ENCODE measurements at places on chromosomes 5 and 9.
A peak's percentile ranks its signal among the peaks of the same experiment; 100 is the strongest.

DNA sequence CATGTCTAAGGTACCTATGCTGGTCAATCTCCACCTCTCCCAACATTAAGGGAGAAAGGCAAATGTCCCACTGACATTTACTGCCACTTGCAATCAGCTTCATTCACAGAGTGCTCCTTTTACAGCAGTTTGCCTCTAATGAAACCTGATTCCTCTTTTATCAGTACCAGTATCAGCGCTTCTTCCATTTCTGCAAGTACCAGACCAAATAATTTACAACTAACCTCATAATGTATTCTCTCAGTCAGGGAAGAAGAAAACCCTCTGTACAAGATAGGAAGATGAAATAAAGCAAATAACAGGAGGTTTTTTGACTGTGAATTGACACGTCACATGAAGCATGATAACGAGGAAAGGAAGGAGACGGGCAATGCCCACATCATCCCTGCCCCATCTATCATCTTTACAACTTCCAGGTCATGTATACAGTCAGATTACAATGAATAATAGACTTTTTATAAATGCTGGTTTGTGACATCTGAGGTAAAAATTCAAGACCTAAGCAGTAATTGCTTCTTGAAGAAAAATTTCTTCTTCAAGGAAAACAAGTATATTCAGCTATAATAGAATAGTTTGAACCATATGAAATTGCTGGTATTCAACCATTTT is 21.9 kb downstream of the ABITRAM start:
- DNase-seq = no peak

GRCh38 chr5:122051569-122051968 is 26.5 kb downstream of the LOX start:
- DNase-seq = no peak

DNA sequence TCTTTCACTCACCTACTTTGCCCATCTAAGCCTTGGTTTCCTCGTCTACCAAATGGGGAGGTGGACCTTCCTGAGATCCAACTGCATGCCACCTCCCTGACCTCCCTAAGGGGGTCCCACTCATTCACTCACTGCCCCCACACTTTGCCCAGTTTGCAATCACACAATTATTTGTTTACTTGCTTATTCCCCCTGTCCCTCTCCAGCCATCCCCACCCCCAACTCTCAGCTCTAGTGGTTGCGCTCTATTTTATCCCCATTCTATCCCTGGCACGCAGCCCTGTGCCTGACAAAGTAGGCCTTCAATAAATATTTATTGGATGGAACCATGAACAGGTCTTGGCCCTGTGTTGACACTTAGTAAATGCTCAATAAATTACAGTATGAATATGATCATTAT is 130.8 kb upstream of the LARP1 start:
- DNase-seq = no peak

DNA sequence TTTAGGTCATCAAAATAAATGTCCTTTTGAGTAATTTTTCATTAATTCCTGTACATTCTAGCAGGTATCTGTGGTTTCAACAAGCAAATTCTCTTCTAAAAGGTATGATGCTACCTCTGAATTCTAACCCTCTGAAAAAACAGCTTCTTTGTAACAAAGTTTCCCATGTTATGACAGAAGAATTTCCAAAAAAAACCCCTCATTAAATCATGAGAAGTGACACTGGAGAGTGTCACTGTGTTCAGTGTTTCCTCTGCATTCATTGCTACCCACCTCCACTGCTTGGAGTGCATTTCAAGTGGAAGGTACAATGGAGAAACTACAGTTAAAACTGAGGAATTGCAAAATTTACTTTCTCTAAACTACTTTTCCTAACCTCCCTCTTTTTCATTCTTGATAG is 10.1 kb downstream of the CDKN2A start:
- DNase-seq = no peak

DNA sequence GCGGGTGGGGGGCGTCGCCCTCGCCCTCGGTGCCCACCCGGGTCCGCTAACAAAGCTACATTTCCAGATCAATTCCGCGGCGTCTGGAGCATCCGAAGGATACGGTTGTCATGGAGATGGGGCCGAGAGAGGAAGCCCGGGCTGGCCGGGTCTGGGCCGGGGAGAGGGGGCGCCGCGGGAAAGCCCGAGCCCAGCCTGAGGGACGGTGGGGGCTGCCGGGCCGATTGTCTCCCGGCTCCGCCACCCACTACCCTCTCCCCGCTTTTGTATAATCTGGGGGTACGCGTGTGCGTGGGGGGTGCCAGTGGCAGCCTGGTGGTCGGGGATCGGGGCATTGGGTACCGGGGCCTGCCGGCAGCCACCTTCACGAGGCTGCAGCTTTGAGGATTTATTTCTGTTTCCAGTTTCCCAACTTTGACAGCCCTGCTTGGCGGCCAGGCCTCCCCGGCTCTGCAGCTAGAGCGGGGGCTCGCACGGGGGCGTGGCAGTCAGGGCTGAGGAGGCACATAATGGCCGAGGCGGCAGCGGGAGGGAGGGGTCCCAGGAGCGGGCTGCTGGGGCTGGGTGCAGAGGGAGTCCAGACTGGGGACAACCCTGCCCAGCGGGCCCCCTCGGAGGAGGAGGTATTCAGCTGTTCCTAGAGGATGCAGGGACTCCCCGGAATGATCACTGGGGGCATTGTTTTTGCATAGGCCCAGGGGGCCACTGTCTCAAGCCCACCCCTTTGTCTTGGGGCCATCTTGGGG is 626 bp downstream of the PSD2 start:
- DNase-seq = no peak

DNA sequence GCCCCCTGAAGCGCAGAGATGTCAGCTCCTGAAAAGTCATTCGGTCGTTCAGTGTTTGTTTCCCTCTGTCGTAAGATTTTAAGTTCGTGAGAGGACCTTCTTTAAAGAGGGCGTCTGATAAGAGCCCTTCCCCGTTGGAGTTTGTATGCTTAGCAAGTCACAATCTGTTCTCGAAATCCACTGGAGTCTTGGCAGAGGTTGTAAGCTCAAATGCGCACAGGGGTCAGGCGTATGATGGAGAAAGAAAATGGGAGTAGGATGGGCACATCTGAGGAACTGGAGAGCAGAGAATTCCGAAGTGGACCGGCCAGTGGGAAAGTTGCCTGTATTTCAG is 710 bp downstream of the HSD17B4 start:
- DNase-seq = no peak

DNA sequence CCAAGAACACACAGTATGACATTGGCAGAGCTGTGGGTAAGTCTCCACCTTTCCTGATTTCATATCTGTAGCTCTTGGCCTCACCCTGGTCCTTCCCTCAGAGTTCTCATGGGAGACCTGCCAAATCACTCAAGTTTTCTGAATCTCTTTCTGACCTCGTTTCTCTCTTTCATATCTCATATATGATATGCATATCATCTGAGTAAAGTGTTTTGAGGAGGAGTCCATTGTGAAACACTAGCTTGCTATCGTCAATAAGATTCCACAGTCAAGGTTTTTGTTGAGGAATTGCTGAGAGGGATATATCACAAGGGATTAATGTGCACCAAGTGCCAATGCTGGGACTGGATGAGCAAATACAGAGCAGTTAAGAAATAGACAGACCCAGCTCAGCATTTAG is 739.2 kb downstream of the BRINP1 start:
- no peak for DNase-seq

- DNase-seq = peak; percentile 56
Observed at GRCh38 chr9:33452828-33453271, 5.5 kb upstream of the AQP3 start.

GRCh38 chr9:73872701-73873100 is 624.4 kb upstream of the RORB start:
- peak; percentile 19 for DNase-seq

DNA sequence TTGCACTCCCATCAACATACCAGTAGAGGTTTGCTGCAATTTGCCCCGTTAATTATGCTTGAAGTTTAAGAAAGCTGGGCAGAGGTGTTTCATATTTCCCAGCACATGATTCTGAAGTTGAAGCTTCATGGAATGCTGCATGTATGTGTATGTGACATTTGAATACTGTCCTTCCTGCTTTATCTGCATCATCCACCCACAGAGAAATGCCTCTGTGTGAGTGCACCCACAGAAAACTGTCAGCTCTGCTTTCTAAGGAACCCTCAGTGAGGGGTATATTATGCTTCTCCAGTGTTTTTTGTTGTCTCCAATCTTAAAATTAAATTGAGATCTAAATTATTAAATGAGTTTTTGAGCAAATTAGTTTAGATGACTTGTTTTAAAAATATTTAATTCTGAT is 358.1 kb upstream of the PIK3R1 start:
- DNase-seq = no peak

- DNase-seq = no peak
Observed at GRCh38 chr9:107530679-107531078, 41.1 kb upstream of the KLF4 start.

DNA sequence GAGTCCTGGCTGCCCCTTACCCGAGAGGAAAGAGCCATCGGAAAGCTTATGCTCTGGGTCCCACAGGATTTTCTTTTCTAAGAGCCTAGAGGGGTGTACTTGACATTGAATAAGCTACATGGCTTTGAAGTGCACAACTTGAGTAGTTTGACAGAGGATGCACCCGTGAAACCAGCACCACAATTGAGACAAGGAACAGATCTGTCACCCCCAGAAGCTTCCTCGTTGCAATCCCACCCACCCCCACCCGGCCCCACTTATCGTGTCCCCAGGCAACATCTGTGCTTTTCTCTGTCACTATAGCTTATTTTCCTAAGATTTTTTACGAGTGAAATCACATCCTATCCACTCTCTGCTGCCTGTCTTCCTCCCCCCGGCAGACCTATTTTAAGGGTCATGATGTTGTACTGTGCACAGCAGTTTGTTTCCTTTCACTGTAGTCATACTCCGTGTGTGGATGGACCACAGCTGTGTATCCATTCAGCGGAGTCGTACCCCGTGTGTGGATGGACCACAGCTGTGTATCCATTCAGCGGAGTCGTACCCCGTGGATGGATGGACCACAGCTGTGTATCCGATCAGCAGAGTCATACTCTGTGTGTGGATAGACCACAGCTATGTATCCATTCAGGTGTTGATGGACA is 8.8 kb upstream of the FCN2 start:
- no peak for DNase-seq

- DNase-seq = no peak
Observed at GRCh38 chr9:124206391-124206790, 51.4 kb upstream of the NEK6 start.

GRCh38 chr5:134905246-134905996 is 490 bp downstream of the PCBD2 start:
- DNase-seq = peak; percentile 96

GRCh38 chr5:123476731-123477130 is 35.2 kb upstream of the CSNK1G3 start:
- no peak for DNase-seq

GRCh38 chr5:59746241-59746765 is 147.2 kb downstream of the PDE4D start:
- DNase-seq = no peak

- DNase-seq = no peak
Observed at GRCh38 chr9:89622933-89623861, 18.4 kb downstream of the GADD45G start.

- DNase-seq = no peak
Observed at GRCh38 chr5:57117596-57117995, 56.3 kb upstream of the GPBP1 start.

- no peak for DNase-seq
Observed at GRCh38 chr5:115895821-115896220, 54.1 kb downstream of the AP3S1 start.

DNA sequence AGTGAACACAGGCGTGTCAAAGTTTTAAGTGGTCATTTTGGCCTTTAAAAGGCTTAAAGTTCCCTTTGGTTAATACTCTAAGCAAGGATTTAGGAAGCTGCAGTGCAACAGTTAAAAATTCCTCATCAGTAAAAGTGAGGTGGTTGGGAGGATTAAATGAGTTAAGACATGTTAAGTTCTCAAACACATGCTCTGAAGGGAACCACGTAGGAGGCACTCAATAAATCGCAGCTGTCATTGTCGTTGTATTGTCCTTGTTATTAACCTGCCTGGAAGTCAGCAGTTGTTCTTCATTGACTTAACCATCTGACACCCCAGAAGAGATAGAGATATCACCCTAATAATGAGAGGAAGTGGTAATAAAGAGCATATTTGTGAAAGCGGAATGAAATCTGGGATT is 247.5 kb downstream of the MARCHF11 start:
- DNase-seq = no peak

DNA sequence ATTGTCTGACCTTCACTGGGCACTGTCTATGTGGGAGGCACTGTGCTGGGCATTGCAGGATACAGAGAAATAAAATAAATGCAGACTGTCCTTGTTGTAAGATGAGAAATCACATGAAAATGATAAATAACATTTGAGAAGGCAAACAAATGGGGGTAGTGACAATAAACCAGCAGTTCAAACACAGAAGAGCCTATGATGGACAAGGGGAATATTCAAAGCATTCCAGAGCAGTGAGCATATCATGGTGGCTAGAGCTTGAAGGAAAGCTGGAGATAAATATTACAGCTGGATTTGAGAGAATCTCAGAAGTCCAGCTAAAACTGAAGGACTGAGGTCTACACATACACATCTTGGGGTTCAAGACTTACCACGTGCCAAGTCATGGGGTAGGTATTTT is 209.9 kb downstream of the ASTN2 start:
- no peak for DNase-seq

DNA sequence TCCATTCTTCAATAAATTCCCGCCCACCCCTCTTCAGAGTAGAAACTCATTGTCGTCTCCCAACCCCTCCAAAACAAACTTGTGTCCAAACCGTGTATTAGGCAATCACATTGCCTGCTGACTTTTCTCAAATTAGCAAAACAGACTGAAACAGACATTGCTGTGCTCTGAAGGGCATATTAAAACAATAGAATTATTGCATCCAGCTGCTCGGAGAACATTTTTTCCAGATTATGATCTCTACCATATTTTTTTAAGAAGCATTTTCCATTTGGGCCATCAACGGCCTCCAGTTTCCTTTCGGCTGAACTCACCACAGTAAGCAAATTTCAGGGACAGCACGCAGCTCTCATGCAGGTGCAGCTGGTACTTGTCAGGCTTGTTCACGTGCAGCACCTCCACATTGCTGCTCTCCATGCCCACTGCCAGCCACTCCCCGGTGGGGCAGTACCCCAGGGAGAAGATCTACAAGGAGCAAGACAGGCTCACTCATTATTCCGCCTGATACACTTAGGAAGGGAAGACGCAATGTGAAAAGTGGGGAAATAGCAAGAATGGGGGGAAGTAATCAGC is 104.1 kb downstream of the TLE1 start:
- no peak for DNase-seq

GRCh38 chr9:132370592-132370991 is 15.8 kb upstream of the SETX start:
- no peak for DNase-seq

Data from right kidney (tissue), 9 donors.